ENCODE measurements at places on chromosomes 6 and 20. TPM values are rescaled to one million over a fixed set of nuclear protein-coding genes. Genes with fewer than 3 reads are reported as not detected.

DNA sequence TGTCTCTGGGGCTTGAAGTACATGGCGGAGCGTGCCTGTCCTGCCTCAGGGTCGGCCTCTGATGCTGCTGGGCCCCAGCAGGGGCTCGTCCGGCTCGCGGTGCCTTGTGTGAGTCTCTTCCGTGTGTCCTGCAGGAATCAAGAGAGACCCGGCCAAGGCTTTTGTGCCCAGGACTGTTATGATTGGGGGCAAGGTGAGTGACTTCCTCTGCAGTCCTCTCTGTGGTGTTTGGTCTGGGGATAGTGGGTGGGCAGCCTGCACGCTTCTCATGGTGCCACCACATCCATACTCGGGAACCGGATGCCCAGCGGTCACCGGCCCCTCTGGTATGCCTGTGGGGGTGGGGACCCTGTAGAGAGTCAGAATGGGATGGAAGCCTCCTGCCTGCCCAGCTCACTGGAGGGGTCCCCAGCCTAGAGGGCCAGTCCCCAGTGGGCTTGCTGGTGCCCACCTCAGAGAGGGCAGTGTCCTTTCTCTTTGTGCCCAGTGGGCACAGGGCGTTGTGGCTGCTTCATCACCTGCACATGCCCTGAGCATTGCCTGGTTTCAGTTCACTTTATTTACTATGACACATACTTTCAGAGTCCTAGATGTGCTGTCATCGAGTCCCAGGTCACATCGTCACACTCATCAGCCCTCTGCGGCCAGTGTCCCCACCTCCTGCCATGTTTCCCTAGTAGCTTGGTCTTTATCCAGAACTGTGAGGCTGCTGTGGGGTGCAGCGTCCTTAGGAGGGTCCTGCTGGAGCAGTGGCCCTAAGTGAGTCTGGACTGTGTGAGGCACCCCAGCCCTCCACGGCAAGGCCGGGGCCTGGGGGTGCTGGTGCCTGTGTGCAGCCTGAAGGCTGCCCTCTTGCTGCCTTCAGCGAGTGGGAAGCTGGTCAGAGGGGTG lies 40.7 kb downstream of the PYGB start:
- DNase-seq = no peak

DNA sequence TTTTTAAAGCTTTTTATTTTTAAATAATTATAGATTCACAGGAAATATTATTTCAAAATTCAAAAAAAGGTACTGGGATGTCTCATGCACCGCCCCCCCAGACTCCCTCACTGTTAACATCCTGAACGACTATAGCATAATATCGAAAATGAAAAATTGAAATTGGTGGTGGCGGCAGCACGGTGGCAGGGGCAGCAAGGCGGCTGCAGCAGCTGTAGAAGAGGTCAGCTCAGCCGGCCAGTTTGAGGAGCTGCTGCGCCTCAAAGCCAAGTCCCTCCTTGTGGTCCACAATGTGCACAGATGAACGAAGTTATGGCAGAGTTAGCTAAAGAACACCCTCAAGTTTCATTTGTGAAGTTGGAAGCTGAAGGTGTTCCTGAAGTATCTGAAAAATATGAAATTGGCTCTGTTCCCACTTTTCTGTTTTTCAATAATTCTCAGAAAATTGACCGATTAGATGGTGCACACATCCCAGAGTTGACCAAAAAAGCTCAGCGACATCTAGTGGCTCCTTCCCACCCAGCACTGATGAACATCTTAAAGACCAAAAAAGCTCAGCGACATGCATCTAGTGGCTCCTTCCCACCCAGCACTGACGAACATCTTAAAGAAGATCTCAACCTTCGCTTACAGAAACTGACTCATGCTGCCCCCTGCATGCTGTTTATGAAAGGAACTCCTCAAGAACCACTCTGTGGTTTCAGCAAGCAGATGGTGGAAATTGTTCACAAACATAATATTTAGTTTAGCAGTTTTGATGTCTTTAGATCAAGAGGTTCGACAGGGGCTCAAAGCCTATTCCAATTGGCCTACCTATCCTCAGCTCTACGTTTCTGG lies 100.8 kb downstream of the FAM217A start:
- peak; percentile 37 for DNase-seq

IL17A gene
- total RNA-seq = not detected

PLA2G7 gene
- 1.1 TPM for total RNA-seq

- no peak for DNase-seq
Observed at GRCh38 chr6:150535151-150535804, 64.4 kb upstream of the PLEKHG1 start.

CST3 gene
- total RNA-seq = 303 TPM

GRCh38 chr20:51227744-51228143 lies 204.8 kb upstream of the KCNG1 start:
- no peak for DNase-seq

MUCL3 gene
- total RNA-seq = not detected

DNA sequence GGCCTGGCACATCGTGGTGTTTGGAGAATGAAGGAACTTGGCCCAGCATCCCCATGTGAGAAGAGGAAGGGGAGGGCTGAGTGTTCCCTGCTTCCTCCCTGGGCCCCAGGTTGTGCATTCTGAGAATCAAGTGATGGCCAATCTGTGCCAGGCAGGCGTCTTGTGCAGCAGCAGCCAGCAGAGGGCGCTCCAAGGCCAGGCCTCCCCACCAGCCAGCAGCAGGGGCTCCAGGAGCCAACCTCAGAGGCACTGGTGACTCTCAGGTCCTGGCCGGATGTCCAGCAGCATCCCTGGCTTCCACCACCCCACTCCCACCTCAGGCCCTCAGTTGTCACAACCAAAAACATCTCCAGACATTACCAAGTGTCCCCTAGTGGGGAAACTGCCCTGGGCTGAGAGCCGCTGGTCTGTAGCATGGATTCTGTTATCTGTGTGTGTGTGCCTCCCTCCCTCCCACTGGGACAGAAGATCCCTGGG lies 192.0 kb downstream of the PREX1 start:
- no peak for DNase-seq

E2F1 gene
- total RNA-seq = 4.1 TPM

DNA sequence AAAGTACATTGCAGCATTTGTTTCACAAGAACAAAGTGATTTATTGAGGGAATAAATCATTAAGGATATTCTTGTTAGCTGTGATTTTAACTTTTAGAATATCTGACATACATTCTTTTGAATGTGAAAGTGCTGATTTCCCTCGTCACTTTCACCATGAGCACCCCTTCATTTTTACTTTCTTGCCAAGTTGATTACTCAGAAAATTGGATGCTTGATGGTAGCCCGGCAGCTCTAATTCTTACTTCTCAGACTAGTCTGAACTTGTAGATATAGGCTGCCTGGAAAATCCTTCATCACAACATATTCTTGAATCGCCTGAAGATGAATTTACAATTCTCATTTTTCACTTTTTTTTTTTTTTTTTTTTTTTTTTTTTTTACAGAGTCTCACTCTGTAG lies 147.1 kb upstream of the SMLR1 start:
- DNase-seq = no peak

EYA4 gene
- 0.58 TPM for total RNA-seq

PDYN gene
- not detected for total RNA-seq

EEF1E1 gene
- 52.6 TPM for total RNA-seq

DNA sequence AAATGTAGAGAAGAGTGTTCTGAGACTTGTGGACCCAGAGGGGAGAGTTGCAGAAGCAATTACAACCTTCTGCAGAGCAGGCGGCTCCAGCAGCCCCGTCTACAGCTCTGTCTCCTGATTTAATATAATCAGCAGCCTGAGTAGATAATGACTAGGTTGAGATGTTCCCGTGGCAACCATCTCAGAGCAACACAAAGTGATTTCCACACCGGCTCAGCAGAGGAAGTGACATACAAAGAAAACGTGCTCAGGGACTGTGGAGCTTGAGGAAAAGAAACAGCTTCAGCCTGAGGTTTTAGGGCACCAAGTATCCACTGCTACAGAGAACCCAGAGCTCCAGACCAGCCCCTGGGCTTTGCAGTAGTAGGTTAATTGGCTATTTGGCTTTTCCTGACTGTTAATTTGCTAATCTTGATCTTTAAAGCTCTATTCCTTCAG lies 136.4 kb downstream of the MTFR2 start:
- DNase-seq = peak; percentile 49
